ENCODE measurements at places on chromosomes 11 and 22.

GRCh38 chr22:49351761-49352227, 475.9 kb downstream of the BRD1 start:
- DNase-seq, result no peak

GRCh38 chr11:71222318-71223080, 29.9 kb downstream of the SHANK2 start:
- DNase-seq, result no peak

DNA sequence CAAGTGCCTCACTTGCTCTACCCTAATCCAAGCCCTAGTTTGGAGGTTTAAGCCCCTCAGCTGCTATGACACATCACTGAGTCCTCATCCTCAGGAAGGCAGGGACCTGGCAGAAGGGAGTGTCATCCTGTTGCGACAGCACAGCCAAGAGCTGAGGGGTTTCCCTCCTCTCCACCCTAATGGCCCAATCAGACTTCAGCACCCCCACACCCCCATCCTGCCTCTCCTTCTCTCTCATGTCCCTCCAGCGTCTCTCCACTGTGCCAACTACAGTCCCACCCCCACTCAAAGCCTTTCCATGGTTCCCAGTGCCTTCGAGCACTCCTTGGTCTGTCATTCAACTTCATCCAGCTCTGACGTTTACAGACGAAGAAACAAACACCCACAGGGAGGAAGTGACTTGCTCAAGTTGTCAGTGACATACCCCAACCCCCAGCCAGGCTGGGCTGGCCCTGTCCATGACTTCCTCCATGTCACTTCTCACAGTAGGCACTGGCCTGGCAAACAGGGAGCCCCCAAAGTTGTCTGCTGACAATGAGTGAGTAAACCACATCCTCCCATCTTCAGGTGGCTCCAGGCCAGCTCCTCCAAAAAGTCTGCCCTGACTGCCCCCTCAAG, 15.6 kb downstream of the ARAP1 start:
- DNase-seq, result peak; percentile 89

GRCh38 chr22:21755851-21756284, 20.3 kb upstream of the YPEL1 start:
- DNase-seq, result no peak

DNA sequence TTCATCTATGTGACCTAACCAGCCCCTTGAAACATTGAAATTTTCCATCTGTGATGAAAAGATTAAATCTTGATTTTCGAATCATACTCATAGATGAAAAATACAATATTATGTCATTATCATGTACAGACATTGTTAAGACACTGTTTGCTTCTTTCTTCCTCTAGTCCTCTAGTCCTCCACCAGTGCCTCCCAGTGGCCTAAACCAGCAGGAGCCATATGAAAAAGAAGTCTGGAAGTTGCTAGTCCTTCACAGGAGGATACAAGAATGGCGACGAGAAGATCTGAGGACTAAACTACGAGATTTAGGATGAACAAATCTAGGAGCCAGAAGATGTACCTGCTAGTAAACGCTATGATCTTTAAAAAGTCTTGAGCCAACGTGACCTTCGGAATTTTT, 134.1 kb downstream of the SLC17A6 start:
- no peak for DNase-seq

- no peak for DNase-seq
Measured at GRCh38 chr22:30294066-30294465, 4.8 kb upstream of the CASTOR1 start.

DNA sequence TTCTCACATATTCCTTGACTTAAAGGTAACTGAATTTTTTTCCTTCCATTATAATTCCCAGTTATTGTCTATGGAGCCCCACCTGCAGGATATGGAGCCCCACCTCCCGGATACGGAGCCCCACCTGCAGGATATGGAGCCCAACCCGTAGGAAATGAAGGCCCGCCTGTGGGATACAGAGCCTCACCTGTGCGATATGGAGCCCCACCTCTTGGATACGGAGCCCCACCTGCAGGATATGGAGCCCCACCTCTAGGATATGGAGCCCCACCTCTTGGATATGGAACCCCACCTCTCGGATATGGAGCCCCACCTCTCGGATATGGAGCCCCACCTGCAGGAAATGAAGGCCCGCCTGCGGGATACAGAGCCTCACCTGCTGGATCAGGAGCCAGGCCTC, 28.1 kb downstream of the WBP2NL start:
- no peak for DNase-seq

DNA sequence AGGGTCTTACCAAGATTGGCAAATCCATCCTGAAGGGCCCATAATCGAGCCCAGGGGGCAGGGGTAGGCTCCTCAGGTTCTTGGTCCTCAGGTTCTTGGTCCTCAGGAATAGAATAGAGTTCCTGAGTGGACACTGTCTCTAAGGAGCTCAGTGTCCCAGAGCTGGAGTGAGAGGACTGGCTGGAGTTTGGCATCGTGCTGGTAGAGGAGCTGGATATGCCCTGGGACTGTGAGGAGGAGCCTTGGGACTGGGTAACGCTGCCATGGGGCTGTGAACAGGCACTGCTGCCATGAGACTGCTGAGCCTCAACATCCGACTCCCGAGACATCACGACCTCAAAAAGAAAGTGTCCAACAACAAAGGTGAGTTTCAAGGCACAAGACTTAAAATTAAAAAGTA, 7.2 kb downstream of the CHEK2 start:
- no peak for DNase-seq

Measured in naive thymus-derived CD8-positive, alpha-beta T cell (primary cell).